GM23248 (cell line): ENCODE measurements at places on chromosomes 7 and 10. TPM values are rescaled to one million over a fixed set of nuclear protein-coding genes. Genes with fewer than 3 reads are reported as not detected.

- no peaks in the 10 kb centered on the region for H3K27me3 ChIP-seq
- H3K4me1 ChIP-seq = no peaks in the 10 kb centered on the region
- no peak overlapping the region for H3K27ac ChIP-seq
- H3K4me3 ChIP-seq = no peak overlapping the region
Observed at GRCh38 chr10:122255509-122256301, 15.4 kb upstream of the BTBD16 start.

DNA sequence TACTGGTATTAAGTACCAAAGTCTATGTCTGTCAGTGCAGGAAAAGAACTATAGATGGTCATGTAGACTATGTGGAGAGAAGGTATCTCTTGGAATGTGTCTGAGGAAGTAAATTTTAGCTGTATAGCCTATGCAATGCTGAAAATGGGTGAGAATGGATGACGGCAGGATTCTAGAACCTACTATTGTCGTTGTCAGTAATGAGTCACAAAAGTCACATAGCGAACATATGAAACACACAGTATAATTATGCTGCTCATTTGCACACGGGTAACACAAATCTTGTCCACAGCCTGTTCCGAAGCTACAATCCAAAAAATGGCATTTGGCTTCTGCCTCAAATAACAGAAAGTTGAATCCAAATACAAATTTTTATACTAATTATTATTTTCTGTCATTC, 33.6 kb upstream of the KMT2E start:
- no peak overlapping the region for H3K4me3 ChIP-seq
- H3K27me3 ChIP-seq = no peaks in the 10 kb centered on the region
- H3K27ac ChIP-seq = peak overlapping the region; percentile 95
- peaks cover 82% of the 10 kb centered on the region for H3K4me1 ChIP-seq
- H3K36me3 ChIP-seq = no peaks in the 10 kb centered on the region

GRCh38 chr10:4329225-4329624, 496.8 kb upstream of the AKR1E2 start:
- no peak overlapping the region for H3K27ac ChIP-seq
- no peak overlapping the region for H3K4me3 ChIP-seq
- no peaks in the 10 kb centered on the region for H3K4me1 ChIP-seq

GRCh38 chr10:100688201-100688600, 57.2 kb upstream of the PAX2 start:
- no peak for DNase-seq
- H3K27me3 ChIP-seq = peaks cover 54% of the 10 kb centered on the region
- H3K27ac ChIP-seq = no peak overlapping the region
- H3K4me3 ChIP-seq = no peak overlapping the region
- H3K36me3 ChIP-seq = no peaks in the 10 kb centered on the region

GRCh38 chr10:97335188-97335619, 675 bp upstream of the FRAT2 start:
- no peak overlapping the region for H3K27ac ChIP-seq
- H3K36me3 ChIP-seq = no peaks in the 10 kb centered on the region
- no peak for DNase-seq
- peak overlapping the region; percentile 94 for H3K4me3 ChIP-seq

GRCh38 chr10:21423338-21423737, 102.1 kb downstream of the SKIDA1 start:
- no peaks in the 10 kb centered on the region for H3K27me3 ChIP-seq
- no peaks in the 10 kb centered on the region for H3K36me3 ChIP-seq
- no peak overlapping the region for H3K27ac ChIP-seq

DNA sequence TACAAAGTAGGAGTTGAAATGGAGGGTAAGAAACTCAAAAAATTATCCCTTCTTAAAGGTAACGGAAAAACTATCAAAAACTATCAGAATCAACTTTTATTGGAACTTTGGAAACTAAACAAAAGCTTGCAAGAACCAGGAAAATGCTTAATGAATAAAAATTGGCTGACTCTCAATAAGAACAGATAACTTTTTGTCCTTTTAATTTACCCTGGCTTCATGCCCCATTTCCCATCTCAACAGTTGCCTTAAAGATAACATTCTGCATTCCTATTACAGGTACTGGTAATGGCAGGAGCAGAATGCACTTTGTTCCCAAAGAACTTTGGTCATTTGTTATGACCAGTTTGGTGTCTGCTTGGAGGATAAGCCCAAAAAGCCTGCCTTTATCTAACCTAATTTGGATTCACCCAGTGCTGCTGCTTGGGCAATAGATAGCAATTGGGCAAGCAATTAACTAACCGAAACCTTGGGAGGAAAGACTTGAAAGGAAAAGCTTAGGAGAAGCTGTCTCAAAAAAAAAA, 17.8 kb downstream of the CH25H start:
- 0 out of 2 replicates have a peak, but pooled peaks cover 1% of the 10 kb centered on the region for H3K4me1 ChIP-seq
- no peaks in the 10 kb centered on the region for H3K27me3 ChIP-seq
- H3K4me3 ChIP-seq = no peak overlapping the region
- no peak for DNase-seq
- H3K36me3 ChIP-seq = no peaks in the 10 kb centered on the region

DNA sequence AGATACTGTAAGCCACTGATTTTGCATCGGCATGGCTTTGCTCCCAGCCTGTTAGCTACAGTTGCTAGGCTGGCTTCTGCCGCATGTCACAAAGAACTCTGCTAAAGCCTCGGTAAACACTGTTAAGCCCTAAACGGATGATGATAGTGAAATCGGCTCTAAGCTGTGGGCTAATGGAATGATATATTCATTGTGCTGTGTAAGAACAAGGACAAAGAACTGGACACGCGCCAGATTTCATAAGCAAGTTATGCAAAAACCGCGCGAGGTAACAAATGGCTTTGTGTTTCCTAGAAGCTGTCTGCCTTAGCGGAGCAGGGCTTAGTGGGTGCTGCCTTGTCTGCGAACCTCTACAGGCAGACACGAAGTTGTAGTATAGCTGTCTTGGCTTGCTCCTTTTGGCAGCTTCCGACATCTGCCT, 331.3 kb upstream of the COBL start:
- H3K36me3 ChIP-seq = no peaks in the 10 kb centered on the region
- no peak overlapping the region for H3K27ac ChIP-seq
- no peak overlapping the region for H3K4me3 ChIP-seq
- DNase-seq = no peak

- no peaks in the 10 kb centered on the region for H3K27me3 ChIP-seq
- no peak for DNase-seq
- H3K36me3 ChIP-seq = no peaks in the 10 kb centered on the region
- H3K27ac ChIP-seq = no peak overlapping the region
Observed at GRCh38 chr7:3082386-3082785, 38.7 kb upstream of the CARD11 start.

DNA sequence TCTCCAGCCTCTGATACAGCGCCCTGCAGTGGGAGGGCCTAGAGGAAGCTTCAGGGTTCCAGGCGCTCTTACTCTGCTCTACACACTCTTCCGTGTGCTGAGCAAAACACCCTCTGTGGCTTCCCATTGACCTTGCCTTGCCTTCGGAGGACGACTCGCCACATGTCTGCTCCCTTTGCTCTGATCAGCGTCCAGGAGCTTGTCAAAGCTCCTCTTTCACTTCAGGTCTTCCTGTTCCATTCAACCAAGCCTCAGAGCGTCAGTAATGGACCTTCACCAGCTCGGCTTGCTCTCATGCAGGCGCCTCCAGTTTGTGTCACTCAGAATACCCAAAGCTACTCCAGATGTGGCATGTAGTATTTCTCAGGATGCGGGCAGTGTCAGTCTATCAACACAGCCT, 173.9 kb downstream of the ARID5B start:
- H3K4me3 ChIP-seq = no peak overlapping the region
- peaks cover 73% of the 10 kb centered on the region for H3K4me1 ChIP-seq
- DNase-seq = no peak

GRCh38 chr7:90710466-90710850, 114.3 kb downstream of the CDK14 start:
- peak overlapping the region; percentile 48 for H3K4me3 ChIP-seq
- peak overlapping the region; percentile 40 for H3K27ac ChIP-seq
- H3K27me3 ChIP-seq = no peaks in the 10 kb centered on the region
- no peaks in the 10 kb centered on the region for H3K36me3 ChIP-seq

DNA sequence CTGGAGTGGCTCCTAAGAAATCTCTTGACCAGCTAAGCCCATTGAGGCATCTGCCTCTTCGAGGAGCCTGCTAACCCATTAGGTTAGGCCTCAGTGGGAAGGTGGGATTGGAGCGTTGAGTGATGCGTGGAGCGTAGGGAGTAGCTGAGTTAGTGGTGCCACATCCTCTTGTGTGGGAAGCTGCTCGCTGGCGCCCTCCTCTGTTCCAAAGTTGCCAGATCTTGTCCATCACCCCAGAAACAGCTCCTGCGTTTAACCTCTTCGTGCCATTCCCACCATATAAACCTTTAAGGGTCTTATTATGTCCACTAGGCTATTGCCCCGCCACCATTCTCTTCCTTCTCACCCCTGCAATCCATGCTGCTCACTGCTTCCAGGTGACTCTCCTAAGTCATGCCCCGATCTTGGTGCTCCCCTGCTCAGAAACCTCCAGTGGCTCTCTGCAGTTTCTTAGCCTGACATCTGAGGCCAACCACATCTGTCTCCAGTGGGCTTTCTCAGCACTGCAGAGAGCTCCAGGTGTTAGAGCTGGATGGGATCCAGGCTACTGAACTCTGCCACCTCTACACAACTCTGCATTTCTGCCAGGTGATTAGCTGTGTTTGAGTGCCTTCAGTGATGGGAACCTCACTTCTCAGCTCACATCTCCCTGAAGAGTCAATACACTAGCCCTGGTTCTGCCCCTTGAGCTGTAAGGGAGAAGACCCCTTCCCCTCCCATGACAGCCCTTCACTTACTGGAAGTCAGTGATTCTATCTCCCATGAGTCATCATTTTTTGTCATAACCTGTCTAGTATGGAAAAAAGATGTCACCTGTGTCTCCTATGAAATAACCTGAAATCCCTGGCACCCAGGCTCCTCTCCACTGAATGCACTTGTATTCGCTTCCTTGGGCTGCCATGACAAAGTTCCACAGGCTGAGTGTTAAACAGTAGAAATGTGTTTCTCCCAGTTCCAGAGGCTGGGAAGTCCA, 65.0 kb upstream of the FGFR2 start:
- no peak overlapping the region for H3K27ac ChIP-seq
- no peaks in the 10 kb centered on the region for H3K36me3 ChIP-seq

GRCh38 chr7:140559410-140559809, 80.1 kb upstream of the MKRN1 start:
- no peak for DNase-seq
- H3K27me3 ChIP-seq = no peaks in the 10 kb centered on the region
- no peak overlapping the region for H3K4me3 ChIP-seq
- H3K27ac ChIP-seq = no peak overlapping the region
- H3K4me1 ChIP-seq = peaks cover 17% of the 10 kb centered on the region

- peaks cover 2% of the 10 kb centered on the region; the same call in 1 of the 2 replicates for H3K36me3 ChIP-seq
- DNase-seq = no peak
- H3K27me3 ChIP-seq = no peaks in the 10 kb centered on the region
- no peak overlapping the region for H3K4me3 ChIP-seq
- no peak overlapping the region for H3K27ac ChIP-seq
- H3K4me1 ChIP-seq = peaks cover 18% of the 10 kb centered on the region
Observed at GRCh38 chr7:100467638-100468373, 3.7 kb upstream of the SPACDR start.

DNA sequence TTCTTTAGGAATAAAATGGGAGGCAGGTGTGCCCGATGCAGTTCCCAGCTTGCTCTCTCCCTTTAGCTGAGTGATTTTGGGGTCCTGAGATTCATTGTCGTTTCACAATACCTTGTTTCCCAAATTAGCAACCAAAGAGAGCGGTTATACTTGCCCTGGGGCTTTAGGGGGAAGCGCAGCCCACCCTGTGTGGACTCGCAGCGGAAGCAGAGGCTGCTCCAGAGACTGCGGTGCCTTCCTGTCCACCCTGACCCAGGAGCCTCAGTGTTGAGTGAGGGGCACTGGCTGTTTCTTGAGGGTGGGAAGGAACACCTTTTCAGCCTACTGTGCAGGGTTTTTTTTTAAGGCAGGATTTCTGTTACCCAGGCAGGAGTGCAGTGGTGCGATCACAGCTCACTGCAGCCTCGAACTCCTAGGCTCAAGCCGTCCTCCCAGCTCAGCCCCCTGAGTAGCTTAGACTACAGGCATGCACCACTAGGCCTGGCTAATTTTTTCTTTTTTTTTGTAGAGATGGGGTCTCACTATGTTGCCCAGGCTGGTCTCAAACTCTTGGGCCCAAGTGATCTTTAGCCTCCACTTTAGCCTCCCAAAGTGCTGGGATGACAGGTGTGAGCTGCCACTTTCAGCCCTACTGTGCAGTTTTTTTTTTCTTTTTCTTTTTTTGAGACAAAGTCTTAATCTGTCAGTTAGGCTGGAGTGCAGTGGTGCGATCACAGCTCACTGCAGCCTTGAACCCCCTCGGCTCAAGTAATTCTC, 67.0 kb downstream of the DNAJB6 start:
- no peak overlapping the region for H3K4me3 ChIP-seq
- H3K36me3 ChIP-seq = peaks cover 4% of the 10 kb centered on the region; the same call in 1 of the 2 replicates
- H3K4me1 ChIP-seq = peaks cover 28% of the 10 kb centered on the region
- DNase-seq = no peak

DNA sequence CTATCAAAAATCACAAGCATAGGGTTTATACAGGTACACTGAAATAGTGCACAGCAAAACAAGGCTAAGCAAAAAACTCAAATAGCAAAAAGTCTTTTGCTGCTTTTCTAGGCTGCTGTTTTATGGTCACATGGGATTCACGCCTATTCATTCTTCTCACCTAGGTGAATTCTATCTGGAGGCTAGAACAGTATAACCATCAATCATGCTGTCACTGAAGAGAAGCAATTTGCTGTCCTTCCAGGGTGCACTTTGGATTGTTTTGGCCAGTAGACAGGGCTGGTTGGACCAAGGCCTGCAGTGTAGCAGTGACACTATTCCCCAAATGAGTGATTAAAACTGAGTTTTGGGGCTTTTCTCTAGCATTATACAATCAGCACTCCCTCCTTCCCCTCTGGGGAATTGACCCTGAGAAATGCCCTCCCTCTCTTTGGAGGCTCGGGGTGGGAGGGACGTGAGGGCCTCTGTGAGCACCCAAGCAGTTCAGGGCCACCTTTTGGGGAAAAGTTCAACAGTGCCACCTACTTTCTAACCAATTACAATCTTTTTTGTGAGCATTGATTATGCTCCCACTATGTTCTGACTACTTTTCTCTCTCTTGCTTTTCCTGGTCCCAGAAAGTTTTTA, 16.2 kb upstream of the SND1 start:
- peaks cover 28% of the 10 kb centered on the region for H3K4me1 ChIP-seq
- H3K27me3 ChIP-seq = no peaks in the 10 kb centered on the region
- DNase-seq = no peak
- peak overlapping the region; percentile 50 for H3K27ac ChIP-seq
- H3K36me3 ChIP-seq = no peaks in the 10 kb centered on the region

DNA sequence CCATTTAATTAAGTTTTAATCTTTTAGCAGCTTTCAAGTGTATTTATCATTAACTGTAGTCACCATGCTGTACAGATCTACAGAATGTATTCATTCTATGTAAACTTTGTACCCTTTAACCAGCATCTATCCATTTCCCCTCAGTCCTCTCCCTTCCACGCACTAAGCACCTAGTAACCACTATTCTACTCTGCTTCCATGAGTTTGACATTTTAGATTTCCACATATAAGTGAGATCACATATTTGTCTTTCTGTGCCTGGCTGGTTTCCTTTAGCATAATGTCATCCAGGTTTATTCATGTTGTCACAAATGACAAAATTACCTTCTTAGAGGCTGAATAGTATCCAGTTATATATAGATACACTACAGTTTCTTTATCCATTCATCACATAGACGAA, 79.7 kb downstream of the BTAF1 start:
- no peaks in the 10 kb centered on the region for H3K27me3 ChIP-seq
- H3K4me3 ChIP-seq = no peak overlapping the region
- H3K36me3 ChIP-seq = peaks cover 56% of the 10 kb centered on the region
- H3K4me1 ChIP-seq = no peaks in the 10 kb centered on the region
- DNase-seq = no peak

Gene C7orf33
- not detected in 2 replicates for total RNA-seq

Gene SAMD9
- 26.2 and 31.2 TPM in 2 replicates for total RNA-seq

Gene MOGAT3
- not detected in 2 replicates for total RNA-seq

Gene TM9SF3
- total RNA-seq = 175 and 281 TPM in 2 replicates

Gene DOCK4
- total RNA-seq = 3.7 and 5.0 TPM in 2 replicates

Gene DNAJC2
- total RNA-seq = 17.8 and 19.3 TPM in 2 replicates

Gene TRPV5
- not detected in 2 replicates for total RNA-seq

Gene NEBL
- not detected in 2 replicates for total RNA-seq

Gene LAMB1
- total RNA-seq = 135 and 166 TPM in 2 replicates

Gene SPDYE8
- total RNA-seq = not detected in 2 replicates

Gene HACD1
- total RNA-seq = 64.0 and 81.3 TPM in 2 replicates
